ENCODE measurements at places on chromosomes 1 and 21.

DNA sequence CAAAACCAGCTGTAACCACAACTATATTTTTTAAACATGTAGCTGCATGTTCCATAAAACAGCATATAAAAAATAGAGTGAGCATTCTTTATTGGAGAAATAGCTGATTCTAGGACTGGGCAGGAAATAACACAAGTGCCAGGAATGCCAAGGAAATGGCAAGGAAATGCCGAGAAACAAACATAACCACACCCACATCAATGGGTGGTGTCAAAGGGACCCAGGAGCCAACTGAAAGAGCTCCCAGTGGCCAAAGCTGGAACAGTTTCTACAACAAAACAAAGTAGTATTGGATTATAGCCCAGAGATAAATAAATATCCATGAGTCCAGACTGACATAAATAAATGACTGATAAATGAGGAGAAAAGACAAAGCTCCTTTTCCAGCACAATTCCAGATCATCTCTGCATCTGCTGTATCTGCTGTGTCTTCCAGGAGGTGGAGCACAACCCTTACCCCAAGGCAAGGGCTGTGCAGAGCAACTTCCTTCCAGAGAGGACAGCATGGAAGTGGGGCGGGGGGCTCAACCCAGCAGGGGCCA lies 28.1 kb downstream of the ADARB1 start:
- DNase-seq = no peak

DNA sequence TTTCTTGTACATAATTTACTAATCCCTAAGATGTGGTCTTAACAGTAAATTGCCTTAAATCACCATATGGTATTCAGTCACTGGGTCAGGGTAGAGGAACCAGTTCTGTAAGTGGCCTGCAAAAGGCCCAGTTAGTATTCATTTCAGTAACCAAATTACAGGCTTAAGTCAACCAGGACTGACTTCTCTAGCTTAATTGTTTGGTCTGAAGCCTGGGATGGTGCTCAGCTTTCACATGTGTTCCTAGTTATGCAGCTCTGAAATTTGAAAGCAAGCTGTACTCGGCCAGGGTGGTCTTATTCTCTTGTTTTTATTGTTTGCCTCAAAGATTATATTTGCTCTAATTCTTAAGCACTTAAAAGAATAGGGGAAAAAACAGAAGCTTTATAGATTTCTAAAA lies 144.6 kb downstream of the MAGI3 start:
- no peak for DNase-seq

DNA sequence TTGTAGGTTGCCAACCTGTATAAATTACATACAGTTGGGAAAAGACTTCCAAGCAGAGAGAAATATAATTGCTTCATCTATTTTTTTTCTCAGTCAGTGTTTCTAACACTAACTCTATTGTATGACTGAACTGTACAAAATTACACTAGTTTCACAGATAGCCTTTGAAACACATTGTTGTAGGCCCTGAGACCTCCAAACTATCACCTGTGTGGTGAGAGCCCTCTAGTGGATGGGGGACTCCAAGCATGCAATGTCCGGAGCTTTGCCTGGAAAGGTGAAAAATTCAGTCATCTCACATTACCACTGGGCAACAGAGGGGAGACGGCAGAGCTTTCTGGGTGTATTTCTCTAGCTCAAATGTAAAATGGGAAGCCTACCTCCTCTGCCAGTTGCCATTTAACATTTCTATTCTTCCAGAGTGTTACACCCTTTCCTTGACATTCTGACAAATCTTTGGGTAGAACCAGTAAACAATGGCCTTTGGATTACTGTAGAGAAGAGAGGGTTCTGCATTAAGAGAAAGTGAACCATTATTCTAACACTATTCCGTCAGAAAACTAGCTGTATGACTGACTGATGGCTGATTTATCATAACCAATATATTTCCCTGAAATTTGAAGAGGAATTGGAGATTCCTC lies 212.2 kb downstream of the LYPLAL1 start:
- DNase-seq = peak; percentile 48

DNA sequence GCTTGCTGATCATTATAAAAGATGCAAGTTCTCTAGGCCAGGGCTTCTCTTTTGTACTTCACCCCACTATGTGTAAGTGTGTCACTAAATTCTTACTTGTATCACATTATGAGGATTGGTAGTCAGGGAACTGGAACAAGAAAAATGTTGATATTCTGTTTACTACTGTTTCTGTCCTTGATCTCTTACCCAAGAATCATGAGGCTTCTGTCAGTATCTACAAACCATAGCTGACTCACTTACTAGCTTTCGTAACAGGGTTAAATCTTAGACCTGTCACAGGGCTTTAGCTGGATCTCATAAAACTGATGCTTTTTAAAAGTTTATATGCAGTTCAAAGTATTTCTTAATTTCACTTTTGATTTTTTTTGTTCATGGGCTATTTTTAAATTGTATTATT lies 681.2 kb downstream of the PLPP3 start:
- no peak for DNase-seq

DNA sequence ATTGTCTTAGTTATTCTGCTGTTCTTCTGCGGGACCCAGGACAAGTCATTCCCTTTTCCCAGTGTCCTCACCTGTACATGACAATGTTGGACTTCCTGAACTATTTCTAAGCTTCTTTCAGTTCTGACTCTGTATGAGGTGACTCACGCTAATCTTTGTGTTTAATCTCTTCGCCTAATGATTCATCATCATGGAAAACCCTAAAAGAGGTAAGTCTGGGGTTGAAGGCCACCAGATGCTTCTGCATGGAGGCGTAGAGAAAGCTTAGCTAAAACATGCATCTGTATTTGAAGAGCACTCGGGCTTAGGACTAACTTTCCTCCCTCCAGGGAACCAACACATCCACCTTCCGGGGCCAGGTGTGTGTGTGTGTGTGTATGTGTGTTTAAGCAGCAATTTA lies 7.4 kb downstream of the SPRR5 start:
- no peak for DNase-seq

DNA sequence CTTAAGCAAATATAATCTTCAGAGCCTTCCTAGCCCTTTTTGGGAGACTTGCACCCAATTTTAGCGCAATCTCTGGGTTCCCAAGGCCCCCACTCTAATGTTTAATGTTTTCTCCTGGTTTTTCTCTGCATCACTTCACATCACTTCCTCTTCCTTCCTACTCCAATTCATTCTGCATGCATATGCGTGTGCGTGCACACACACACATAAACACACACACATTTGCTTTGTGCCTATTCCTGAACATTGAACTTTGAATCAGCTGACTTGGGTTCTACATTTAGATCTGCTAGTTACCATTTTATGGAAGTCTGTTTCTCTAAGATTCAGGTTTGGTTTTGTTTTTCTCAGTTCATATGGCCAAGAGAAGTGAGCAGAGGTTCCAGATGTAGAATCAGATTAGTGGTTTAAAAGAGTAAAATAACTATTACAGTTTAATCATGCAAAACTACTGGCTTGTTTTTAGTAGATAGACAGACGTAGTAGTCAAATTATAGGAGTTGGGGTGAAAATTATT lies 7.4 kb upstream of the EDEM3 start:
- DNase-seq = no peak

GRCh38 chr1:236806634-236807033 lies 11.5 kb downstream of the MTR start:
- no peak for DNase-seq

DNA sequence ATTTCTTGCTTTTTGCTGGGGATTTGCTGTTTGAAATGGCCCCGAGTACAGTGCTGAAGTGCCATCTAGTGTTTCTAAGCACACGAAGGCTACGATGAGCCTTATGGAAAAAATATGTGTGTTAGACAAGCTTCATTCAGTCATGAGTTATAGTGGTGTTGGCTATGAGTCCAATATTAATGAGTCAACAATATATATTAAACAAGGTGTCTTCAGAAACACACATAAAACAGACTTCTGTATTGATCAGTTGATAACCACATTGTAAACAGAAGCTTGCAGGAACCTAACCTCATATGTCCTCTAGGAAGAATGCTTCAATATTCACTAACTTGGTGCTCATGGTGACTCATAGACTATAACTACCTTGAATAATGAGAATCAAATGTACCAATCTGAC lies 1.7 kb upstream of the GJB5 start:
- no peak for DNase-seq

- no peak for DNase-seq
Observed at GRCh38 chr1:112439592-112439991, 43.6 kb downstream of the CTTNBP2NL start.

DNA sequence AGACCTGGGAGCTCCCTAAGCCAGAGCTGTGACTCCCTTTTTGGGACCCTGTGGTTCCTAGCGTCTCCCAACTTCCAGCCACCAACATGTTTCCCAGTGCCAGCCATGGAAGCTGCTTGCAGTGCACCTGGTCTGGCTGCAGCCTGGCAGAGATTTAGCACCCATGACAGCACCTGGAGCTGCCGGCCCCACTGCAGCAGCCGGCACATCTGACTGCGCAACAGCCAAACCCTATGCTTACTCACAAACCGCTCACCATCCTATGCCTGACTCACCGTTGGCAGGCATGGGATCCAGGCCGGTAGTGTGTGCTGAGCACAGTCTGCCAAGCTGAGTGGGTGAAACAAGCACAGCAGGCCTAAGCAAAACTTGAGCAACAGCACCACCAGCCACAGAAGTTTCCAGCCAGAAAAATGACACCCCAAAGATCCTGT lies 435.9 kb upstream of the PRMT6 start:
- no peak for DNase-seq

DNA sequence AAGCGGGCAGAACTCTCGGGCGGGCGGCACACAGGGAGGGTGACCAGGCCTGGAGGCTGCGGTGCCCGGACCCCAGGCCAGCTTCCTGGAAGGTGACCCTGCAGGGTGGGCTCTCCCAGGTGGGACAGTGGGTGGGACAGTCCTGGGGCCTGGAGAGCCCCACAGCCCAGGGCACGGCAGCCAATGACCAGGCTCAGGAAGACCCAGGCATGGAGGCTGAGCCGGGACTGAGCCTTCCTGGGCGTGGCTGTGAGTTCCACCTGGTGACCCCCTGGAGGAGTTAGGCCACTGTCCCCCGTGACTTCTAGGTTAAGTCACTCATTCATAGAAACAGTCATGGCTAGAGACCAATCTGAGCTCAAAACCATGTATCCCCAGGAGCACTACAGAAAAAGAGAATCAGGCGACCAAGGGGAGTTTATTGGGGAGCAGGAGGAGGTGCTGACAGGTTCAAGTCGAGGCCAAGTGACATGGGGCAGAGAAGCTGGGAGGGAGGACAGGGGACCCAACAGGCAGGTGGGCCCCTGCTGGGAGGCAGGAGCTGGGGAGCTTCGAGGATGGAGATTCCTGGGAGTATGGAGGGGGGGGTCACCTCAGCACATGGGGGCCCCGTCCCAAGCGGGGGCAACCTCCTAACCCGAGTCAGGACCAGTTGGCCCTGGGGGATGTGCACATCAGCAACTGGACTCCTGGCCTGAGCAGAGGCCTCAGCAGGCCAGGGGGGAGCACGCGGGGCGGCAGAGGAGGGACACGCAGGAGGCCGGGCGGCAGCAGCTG lies 1.2 kb downstream of the KRTAP10-5 start:
- DNase-seq = no peak

DNA sequence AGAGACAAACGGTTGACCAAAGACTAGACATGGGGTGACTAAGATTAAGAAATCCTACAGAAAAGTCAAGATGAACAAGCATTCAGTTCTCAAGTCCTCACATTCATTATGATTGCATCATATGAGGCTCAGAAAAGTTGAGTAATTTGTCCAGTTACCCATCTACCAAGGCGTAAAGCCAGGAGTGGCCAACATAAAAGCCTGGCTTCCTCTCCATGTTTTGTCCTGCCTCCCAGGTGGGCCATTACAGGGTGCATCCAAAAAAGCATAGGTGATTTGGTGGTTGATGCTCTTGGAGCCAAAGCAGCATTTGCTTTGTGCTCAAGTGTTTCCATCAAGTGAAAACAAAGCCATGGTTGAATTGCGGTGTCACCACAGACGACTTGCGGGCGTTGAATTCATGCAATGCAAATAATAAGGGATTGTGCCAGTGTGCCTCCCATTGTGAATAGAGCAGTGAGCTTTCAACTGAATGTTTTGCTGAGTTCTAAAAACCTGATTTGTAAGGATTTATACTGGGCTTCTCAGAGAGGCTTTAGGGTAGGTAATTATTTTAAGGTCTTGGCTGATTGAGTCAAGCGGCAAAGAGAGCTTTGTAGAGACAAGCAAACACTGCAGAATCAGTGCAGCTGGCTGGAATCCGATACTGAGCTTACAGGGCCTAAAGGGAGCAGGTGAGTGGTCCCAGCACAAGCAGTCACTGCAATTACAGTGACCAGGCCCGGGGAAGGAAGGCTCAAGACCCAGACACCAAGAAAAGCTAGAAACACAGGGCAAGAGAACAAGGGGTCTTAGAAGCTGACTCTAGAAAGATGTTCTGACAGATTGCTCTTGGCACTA lies 54.1 kb downstream of the KCNJ15 start:
- DNase-seq = no peak

- no peak for DNase-seq
Observed at GRCh38 chr1:168498159-168498631, 45.6 kb downstream of the XCL2 start.

- no peak for DNase-seq
Observed at GRCh38 chr1:244271691-244272308, 179.9 kb downstream of the ADSS2 start.

GRCh38 chr1:182835806-182836205 lies 3.3 kb upstream of the DHX9 start:
- DNase-seq = no peak
